Esophagus squamous epithelium (tissue), 5 donors: ENCODE measurements at places on chromosomes 13 and 19. TPM values are rescaled to one million over a fixed set of nuclear protein-coding genes. Genes with fewer than 3 reads are reported as not detected.

DNA sequence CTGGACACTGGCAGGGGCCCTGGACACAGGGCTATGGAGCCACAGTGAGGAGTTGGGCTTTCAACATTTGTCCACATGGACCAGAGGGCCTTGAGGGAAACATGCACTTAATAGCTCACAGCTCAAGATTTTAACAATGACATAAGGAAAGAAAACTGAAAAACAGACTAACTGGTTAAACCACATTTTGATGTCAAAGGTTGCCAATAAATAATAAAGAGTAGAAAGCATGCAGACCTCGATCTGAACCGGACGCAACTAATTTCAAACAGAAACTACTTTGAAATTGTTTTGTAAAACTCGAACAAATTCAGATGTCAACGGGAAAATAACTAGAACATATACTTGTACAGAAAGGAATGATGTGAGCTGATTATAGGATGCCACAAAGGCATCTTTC is 15.5 kb upstream of the ZNF888 start:
- DNase-seq, result no peak

DNA sequence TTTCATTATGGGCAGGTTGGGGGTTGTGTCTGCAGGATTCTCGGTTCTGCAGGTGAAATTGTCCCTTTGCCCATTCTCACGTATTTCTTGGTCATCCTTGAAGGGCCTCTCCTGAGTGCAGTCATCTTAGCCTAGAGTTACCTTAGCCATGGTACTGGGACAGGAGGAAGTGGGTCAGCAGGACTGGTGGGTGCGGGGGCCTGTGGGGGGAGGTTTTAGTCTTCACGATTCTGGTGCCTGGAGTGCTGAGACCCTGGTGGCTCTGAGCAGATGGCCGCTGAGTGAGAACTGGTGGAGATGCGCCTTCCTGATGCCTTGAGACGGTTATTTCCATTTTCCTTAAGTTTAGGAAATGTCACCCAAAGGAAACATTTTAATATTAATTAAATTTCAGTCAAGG is 11.8 kb downstream of the COL4A2 start:
- no peak for DNase-seq

DNA sequence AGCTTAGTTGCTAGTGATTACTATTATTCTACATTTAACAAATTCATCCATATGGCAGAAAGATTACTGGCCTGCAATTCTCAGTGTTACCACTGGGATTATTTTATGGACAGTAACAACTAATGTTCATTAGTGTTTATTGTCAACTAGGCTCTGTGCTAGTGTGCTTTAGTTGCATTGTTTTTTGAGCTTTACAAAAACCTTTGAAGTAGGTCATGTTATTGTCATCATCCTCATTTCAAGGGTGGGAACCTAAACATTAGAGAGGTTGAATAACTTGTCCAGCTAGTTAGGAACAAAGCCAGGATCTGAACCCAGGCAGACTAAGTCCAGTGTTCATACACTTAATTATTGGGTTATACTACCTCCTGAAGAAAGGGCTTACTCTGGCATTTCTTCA is 27.8 kb upstream of the TDRD3 start:
- DNase-seq, result no peak

GRCh38 chr13:66926200-66926850 is 303.8 kb downstream of the PCDH9 start:
- DNase-seq, result no peak

GRCh38 chr19:46783670-46784069 is 4.7 kb downstream of the SLC1A5 start:
- DNase-seq, result no peak

GRCh38 chr13:50842251-50842989 is 1.1 kb downstream of the DLEU7 start:
- no peak for DNase-seq

- no peak for DNase-seq
These were observed 27.6 kb downstream of the C19orf47 start for GRCh38 chr19:40320558-40320935.

DNA sequence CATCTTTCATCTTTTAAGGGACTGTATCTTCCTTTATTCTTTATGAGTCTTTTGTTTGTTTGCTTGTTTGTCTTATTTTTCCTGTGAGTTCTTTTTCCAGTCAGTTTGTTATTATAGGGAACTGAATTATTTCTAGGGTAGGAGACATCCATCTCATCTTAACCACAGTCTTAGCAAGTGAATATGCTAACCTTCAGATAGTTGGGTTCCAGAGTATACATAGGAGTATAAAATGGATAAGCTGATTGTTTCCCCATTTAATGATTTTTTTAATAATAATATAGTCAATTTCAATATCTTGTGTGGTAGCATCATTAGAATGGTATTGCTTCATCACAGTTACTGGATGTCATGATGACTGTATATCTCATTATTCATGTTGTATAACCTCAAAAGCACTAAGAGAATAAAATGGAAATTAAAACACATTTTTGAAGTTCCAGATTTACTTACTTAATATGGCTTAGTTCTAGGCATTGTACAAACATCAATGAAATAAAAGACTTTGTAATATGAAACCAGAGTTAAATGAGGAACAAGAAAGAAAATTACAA is 33.0 kb downstream of the GPC6 start:
- no peak for DNase-seq

GRCh38 chr13:95403349-95404140 is 102.3 kb upstream of the ABCC4 start:
- DNase-seq, result no peak

GRCh38 chr13:43036351-43037250 is 13.2 kb downstream of the DNAJC15 start:
- no peak for DNase-seq

GRCh38 chr19:56751078-56751489 is 79.5 kb upstream of the ZNF835 start:
- no peak for DNase-seq

The FCER2 gene
- total RNA-seq, result not detected

GRCh38 chr13:25806264-25806974 is 245.4 kb downstream of the SHISA2 start:
- DNase-seq, result no peak

GRCh38 chr19:7869453-7869909 is 4.7 kb downstream of the PRR36 start:
- no peak for DNase-seq

GRCh38 chr13:93345770-93346169 is 119.2 kb downstream of the GPC6 start:
- DNase-seq, result no peak

- DNase-seq, result no peak
These were observed 5.2 kb upstream of the ADPRHL1 start for GRCh38 chr13:113458253-113459065.

GRCh38 chr19:11382898-11383705 is 1.0 kb downstream of the EPOR start:
- no peak for DNase-seq

DNA sequence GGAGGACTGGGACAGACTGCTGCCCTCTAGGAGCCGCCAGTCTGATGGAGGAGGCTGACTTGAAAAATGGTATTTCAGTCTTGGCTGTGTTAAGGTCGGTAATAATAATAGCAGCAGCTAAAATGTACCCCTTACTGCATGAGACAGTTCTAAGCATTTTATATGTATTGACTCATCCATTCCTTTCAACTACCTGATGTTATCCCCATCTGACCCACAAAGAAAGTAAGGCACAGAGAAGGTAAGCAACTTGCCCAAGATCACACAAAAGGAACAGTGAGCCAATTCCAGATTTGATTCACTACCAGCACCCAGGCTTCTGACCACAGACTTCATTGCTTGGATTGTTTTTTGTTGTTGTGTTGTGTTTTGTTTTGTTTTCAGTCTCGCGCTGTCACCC is 4.0 kb downstream of the NCAN start:
- DNase-seq, result no peak

The FZR1 gene
- 26.5 TPM for total RNA-seq

DNA sequence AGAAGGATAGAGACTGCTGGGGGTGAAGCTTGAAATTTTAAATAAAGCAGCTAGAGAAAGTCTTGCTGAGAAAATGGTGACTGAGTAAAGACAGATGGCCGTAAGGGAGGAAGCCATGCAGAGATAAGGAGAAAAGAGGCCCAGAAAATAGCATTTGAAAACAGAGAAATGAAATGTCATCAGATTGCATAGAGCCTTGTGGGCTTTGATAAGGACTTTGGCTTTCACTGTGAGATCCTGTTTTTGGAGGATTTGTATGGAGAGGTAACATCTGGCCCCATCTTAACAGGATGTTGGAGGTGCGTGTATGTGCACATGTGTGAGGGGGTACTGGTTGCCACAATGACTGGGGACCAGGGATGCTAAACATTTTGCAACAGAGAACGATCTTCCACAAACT is 19.5 kb upstream of the ATP8A2 start:
- no peak for DNase-seq

DNA sequence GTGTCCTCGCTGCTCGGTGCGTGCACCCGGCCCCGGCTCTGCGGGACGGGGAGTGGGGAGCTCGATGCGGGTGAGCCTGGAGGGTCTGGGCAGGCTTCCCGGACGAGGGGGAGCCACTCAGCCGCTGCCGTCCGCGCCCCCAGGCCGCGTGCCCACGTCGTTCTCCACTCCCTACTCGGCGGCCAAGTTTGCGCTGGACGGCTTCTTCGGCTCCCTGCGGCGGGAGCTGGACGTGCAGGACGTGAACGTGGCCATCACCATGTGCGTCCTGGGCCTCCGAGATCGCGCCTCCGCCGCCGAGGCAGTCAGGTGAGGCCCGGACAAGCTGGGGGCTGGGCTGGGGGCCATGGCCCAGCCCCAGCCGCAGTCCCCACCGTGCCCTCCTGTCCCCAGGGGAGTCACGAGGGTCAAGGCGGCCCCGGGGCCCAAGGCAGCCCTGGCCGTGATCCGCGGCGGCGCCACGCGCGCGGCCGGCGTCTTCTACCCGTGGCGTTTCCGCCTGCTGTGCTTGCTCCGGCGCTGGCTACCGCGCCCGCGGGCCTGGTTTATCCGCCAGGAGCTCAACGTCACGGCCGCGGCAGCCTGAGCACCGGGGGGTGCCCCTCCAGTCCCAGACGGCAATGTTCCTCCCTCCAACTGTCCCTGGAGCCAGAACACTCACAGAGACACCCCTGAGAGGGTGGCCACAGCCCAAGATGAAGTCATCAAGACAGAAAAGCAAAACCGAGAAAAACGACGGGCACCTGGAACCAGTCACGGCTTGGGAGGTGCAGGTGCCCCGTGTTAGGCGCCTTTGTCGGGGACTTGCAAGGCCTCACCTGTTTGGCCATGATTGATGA is 2.5 kb upstream of the RPL36 start:
- no peak for DNase-seq

- no peak for DNase-seq
These were observed 1722.7 kb downstream of the SLITRK5 start for GRCh38 chr13:89393758-89394304.

DNA sequence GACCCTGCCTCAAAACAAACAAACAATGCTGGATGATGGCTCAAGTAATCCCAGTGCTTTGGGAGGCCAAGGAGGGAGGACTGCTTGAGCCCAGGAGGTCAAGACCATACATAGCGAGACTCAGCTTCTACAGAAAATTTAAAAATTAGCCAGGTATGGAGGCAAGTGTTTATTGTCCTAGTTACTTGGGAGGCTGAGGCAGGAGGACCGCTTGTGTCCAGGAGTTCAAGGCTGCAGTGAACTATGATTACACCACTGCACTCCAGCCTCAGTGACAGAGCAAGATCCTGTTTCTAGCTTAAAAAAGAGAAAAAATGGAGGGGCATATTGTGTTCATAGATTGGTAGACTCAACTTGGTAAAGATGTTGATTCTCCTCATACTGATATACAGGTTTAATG is 36.2 kb downstream of the KPNA3 start:
- no peak for DNase-seq

- no peak for DNase-seq
These were observed 87.5 kb downstream of the ING1 start for GRCh38 chr13:110801044-110801443.

- DNase-seq, result no peak
These were observed 734 bp upstream of the SERTAD3 start for GRCh38 chr19:40444825-40445312.

DNA sequence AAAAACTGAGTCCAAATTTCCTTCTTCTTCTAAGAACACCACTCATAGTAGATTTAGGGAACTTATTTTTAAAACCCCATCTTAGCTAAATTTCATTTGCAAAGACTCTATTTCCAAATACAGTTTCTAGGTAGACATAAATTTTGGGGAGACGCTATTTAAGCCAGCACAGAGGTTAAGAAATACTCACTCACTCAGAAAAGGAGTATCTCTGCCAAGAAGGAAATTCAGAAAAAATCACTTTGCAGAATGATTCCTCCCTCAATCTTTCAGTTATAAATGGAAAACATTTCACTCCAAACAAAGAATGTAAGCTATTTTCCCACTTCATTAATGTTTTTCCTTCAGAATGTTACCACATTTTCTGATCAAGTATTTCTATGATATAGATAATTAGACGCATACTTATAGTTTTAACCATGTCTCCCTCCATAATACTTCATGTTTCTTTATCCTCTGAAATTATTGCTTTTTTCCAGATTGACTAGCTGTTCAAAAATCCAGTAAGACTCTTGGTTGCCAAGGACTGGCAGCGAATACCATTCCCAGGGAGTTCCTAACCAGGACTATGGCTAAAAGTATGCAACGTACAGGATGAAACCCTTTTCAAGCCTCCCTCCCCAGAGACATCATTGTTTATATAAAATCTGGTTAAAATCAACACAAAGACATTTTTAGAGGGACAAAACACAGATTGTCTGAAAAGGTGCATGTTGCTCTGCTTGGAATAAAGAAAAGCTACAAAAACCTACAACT is 52.5 kb upstream of the RXFP2 start:
- no peak for DNase-seq

GRCh38 chr13:45178349-45179162 is 22.3 kb downstream of the KCTD4 start:
- DNase-seq, result no peak

DNA sequence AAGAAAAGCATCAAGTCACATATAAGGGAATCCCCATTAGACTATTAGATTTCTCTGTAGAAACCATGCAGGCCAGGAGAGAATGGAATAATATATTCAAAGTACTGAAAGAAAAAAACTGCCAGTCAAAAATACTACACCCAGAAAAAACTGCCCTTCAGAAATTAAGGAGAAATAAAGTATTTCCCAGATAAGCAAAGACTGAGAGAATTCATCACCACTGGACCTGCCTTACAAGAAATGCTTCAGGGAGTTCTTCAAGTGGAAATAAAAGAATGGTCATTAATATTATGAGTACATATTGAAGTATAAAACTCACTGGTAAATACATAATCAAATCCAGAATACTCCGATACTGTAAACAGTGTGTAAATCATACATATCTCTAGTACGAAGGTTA is 35.9 kb downstream of the VWA8 start:
- DNase-seq, result no peak

The ZNF844 gene
- 3.4 TPM for total RNA-seq

The TSKS gene
- not detected for total RNA-seq

The ZSCAN4 gene
- total RNA-seq, result not detected
